ENCODE measurements at places on chromosomes 7 and 10.

DNA sequence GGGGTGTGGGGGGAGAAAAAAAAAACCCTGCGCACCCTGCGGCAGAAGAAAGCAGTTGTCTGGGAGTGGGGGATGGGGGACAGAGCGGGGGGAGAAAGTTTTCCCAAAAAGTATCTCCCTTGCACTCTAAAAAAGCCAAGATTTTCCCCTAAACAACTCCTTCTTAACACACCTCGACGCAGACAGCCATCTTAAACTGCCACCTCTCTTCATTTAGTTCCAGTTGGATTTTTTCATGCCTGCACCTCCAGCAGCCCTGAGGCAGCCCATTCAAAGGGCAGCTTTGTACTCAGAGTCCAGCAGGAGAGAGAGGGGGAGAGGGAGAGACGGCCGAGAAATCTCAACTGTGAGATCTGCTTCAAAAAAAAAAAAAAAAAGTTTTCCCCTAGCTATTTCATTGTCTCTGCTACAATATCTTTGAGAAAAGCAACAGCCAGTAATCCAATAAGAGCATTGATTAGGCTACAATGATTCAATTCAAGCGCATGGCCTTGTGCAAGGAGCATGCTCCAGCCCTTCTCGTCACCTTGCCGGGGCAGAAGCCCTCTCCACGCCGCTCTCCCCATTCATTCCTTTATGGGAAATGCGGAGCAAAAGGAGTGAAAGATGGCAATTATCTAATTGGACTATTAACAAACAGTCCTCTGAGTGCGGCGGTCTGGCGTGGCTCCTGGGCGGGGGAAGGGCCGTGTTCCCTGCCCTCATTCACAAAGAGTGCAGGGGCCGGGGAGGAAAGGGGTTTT, 939 bp upstream of the VAX1 start:
- DNase-seq = no peak

DNA sequence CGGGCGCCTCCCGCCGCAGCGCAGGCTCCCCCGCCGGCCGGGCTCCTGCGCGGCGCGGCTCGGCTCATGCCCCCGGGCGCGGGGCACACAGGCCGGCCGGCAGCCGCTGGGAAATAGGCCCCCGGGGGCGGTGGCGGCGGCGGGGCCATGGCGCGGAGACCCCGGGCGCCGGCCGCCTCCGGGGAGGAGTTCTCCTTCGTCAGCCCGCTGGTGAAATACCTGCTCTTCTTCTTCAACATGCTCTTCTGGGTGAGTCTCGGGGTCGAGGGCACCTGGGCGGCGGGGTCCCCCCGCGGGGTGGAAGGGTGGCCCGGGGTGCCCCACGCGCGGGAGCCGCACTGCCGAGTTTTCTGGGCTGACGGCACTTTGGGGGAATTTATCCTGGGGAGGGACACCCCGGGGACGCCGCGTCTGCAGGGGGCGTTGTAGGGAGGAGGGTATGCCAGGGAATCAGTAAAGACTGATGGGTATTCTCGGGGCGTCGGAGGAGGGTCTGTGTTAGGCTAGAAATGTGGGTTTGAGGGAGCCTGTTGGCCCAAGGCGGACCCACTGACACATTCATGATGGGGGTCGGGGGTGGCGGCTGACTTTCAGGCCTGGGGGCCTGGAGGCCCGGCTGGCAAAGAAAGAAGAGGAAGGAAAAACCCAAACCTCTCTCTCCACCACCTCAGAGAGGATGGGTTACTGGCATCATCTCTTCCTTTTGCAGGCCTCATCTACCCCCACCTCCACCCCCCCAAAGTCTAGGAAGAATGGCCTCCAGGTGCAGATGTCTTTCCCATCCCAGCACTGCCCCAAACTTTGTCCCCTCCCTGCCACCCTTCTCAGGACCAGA, 544 bp downstream of the TSPAN33 start:
- no peak for DNase-seq

DNA sequence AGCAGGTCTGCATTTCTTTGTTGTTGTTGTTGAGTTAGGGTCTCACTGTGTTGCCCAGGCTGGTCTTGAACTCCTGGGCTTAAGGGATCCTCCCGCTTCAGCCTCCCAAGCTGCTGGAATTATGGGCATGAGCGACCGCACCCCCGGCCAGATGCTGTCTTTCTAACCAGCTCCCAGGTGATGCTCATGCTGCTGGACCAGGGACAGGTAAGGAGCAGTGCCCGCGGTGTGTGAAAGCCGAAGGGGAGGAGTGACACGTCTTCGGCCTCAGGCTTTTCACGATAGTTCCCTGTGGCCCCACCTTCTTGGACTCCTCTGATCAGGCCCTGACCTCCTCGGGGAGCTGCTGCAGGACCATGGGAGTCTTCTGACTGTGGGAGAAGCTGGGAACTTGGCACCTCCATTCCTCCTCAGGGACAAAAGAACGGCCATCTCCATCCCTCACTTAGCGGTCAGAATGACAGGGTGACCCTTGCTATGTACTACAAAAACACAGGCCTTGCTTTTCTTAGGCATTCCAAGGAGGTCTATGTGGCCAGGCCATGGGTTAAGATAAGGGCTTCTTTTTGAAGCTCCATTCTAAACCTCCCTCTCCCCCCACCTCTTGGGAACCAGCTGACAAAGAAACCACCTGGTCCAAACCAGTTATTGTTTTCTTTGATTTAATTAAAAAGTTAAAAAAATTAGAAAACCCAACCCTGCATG, 5.5 kb downstream of the SFRP5 start:
- no peak for DNase-seq

- DNase-seq = no peak
Observed at GRCh38 chr10:97675222-97675621, 11.8 kb downstream of the AVPI1 start.

DNA sequence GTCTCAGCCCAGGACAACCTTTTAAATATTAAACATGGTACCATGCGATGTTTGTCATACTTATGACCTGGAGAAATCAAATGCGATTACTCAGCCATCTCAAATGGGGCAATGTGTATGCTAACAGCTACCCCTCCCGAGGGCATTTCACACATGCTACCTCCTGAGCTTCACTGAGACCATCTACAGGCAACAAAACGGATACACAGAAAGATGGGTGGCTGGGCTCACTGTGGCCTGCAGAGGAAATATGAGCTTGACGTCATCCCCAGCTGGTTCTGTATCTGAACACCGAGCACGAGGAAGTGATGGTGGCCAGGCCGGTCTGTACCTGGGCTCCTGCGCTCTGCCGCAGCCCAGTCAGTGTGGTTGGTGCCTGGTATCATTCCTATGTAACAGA, 374.3 kb downstream of the RPS24 start:
- no peak for DNase-seq

GRCh38 chr7:32893722-32894121, 2.2 kb upstream of the KBTBD2 start:
- no peak for DNase-seq

DNA sequence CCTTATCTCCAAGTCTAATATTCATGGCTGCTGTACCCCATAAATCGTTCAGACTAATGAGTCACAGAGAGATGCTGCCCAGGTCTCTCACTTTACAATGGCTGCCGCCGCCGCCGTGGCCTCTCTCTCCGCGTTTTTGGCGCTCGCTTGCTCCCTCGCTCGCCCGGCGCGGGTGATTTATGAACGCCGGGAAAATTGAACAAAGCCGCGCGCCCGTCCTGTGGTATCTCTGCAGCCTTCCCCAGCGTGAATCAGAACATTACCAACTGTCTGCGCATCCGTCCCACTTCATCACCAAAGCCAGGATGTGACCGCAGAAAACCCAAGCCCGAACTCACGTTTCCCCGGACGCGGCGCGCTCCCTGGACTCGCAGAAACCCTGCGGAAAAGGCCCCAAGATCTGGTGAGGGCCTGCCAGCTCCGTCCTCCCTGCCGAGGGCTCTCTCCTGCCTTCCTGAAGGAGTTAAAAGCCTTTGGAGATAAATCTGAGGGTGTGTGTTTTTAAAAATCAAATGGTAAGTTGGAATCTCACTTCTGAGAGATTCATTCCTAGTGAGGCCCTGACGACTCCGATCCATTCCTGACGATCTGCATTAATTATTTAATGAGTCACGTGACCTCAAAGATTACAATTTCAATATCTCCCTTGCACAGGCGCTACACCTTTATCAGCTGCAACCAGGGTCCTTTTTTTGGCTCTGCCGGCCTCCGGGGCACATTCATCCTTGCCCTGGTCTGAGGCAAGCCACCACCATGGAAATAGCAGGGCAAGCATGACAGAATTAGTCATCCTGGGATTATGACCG, 6.3 kb downstream of the HOXA4 start:
- no peak for DNase-seq

GRCh38 chr7:48992816-48993215, 68.5 kb downstream of the CDC14C start:
- no peak for DNase-seq

- no peak for DNase-seq
Observed at GRCh38 chr10:47034441-47035051, 123.3 kb downstream of the PTPN20 start.
